ENCODE measurements at places on chromosomes 6 and 20. TPM values are rescaled to one million over a fixed set of nuclear protein-coding genes. Genes with fewer than 3 reads are reported as not detected.

The BTN3A1 gene
- 12.2 TPM for total RNA-seq

The TCP11 gene
- total RNA-seq, result 0.07 TPM

The FGD2 gene
- not detected for total RNA-seq

The BPIFB6 gene
- total RNA-seq, result not detected

The NCR2 gene
- not detected for total RNA-seq

The GNMT gene
- not detected for total RNA-seq

The GMEB2 gene
- 8.6 TPM for total RNA-seq

The PRRT1 gene
- 0.14 TPM for total RNA-seq

The TULP1 gene
- not detected for total RNA-seq

The IL17A gene
- total RNA-seq, result not detected
